SK-N-DZ (cell line): ENCODE measurements at places on chromosomes 7 and 10.

- DNase-seq = no peak
These were observed 285.5 kb downstream of the CCDC3 start for GRCh38 chr10:12716042-12716441.

DNA sequence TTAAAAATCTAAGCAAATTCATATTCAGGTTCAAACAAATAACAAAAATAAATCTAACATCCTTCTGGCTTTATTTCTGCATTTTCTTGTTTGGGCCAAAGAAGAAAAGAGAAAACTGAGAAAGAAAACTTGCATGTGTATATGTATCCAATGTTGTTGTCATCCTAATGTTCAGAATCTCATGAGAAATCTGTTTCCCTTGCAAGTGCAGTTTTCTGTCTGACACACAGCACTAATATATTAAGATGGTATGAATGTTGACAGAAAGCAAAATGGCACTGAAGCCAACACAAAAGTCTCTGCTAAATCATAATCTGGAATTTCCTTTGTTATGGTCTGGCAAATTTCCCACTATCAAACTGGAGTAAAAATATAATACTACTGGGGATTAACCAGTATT, 235.9 kb downstream of the HGF start:
- no peak for DNase-seq

DNA sequence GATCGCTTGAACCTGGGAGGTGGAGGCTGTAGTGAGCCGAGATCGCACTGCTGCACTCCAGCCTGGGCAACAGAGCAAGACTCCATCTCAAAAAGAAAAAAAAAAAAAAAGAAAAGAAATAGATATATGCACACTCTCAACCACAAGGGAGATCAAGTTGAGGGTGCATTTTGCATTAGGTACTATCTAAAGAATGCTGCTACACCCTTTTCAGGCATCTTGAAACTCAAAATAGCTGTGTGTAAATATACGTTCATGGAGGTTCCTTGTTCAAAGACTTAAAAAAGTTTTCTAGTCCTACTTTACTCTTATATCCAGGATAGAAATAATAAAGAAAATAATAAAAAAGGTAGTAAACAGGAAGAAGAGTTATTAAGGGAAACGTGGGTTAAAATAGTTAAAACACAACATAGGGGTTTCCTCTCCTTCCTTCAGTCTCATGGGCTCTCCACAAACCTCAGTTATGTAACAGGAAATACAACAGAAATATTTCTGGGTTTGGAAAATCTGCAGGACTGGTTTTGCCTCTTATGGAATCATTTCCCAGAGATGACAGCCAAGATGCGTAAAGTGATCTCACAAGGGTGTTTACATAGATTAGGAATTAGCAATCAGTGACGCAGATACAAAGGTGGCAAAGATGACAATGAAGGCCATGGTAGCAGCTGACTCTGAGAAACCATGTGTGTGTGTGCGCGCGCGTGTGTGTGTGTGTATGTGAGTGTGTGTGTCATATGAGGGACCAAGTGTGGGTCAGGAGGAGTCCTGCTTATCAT, 15.1 kb downstream of the STEAP4 start:
- no peak for DNase-seq

GRCh38 chr7:73864981-73865711, 4.2 kb downstream of the TMEM270 start:
- DNase-seq = no peak

DNA sequence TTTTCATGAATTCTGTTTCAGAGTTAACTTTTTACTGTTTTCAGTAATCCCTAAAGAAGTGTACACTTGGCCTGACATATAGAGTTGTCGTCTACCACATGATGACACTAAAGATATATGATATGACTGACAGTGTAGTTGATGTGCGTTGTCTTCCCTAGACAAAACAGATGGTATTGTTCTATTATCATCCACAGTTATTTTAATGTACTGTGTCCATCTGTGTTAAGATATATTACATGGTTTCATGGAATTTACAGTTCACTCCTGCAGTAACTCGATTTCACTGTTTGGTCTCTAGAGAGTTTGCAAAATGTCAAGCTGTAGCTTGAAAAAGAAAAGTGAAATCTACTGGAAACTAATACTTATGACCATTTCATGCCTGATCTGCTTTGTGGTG, 18.1 kb downstream of the FOXP2 start:
- DNase-seq = no peak

GRCh38 chr10:85524001-85524666, 842.5 kb downstream of the GRID1 start:
- DNase-seq = no peak

DNA sequence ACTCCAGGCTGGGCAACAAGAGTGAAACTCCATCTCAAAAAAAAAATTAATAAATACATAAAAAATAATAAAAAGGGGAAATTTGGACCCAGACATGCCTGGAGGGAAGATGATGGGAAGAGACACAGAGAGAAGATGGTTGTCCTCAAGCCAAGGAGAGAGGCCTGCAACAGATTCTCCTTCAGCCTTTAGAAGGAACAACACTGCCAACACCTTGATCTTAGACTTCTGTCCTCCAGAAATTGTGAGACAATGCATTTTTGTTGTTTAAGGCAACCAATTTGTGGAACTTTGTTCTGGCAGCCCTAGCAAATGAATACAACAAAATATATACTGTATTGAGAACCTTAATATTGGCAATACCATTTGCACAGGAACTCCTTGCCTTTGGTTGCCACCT, 180.3 kb upstream of the TNS3 start:
- DNase-seq = no peak

GRCh38 chr10:101092881-101093354, 31.1 kb downstream of the KAZALD1 start:
- DNase-seq = no peak

DNA sequence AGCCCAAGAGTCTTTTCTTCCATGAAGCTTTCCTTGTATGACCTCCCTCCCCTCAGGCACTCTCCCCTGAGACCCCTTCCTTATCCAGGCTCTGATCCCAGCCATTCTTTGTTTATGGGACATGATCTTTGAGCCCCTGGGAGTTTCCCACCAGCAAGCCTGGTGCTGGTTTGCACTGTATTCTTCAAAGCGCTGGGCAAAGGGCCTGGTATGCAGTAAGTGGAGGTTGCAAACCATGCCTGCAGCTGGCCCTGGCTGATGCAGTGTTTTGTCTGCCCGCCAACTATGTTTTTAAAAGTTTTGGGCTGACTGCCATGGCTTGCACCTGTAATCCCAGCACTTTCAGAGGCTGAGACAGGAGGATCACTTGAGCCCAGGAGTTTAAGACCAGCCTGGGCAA, 6.8 kb upstream of the NODAL start:
- no peak for DNase-seq

DNA sequence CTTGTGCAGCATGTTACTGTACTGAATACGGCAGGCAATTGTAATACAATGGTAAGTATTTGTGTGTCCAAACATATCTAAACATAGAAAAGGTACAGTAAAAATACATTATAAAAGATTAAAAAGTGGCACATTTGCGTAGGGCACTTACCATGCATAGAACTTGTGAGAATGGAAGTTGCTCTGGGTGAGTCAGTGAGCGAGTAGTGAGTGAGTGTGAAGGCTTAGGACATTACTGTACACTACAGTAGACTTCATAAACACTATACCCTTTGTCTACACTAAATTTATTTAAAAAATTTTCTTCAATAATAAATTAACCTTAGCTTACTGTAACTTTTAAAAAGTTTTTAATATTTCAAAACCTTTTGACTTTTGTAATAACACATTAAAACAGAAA, 37.5 kb downstream of the BPGM start:
- DNase-seq = no peak

- peak; percentile 20 for DNase-seq
These were observed 200.4 kb upstream of the NFE2L3 start for GRCh38 chr7:25951414-25952260.

DNA sequence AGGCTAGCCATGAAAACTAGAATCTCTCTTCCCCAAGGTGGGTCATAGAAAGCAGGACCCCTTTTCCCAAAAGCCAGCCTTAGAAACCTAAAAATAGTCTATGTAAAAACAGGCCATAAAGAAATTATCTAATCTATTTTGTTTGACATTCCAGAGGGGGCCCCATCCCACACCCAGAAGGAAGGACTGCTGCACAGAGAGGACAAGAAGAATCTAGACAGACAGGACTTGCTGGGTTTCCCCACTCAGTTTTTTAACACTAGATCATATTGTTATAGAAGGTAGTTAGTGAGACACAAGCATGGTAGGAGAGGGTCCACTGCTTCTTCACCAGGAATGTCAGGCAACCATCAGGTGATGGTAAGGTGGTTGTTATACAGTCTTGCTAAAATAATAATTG, 357.0 kb downstream of the LRRTM3 start:
- no peak for DNase-seq

DNA sequence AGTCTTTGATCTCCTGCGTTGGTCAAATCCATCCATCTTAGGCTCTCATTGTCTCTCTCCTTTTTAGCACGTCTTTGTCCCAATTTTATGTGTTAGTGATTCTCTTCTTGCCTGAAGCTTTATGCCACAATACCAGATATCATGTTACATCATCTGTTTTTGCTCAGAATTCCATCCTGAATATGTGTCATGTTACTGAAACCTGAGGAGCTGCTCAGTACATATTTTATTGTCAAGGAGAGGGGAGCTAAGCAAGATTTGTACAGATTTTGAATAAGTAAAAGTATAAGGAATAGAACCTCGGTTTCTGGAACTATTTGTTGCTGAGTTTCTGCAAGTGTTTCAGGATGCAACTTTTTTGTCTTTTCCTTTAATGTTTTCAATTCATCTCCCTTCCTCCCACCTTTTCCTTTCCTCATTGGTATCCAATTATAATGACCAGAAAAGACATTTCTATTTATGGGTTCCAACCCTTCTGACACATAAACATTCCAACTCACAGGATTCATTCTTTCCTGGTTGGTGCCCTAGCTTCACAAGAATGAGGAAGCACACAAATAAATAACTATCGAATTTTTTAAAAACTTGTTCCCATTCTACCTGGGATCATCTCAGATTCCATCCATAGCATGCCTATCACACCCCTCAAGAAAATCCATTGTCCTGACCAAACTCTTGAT, 291.8 kb downstream of the CRPPA start:
- DNase-seq = peak; percentile 47

DNA sequence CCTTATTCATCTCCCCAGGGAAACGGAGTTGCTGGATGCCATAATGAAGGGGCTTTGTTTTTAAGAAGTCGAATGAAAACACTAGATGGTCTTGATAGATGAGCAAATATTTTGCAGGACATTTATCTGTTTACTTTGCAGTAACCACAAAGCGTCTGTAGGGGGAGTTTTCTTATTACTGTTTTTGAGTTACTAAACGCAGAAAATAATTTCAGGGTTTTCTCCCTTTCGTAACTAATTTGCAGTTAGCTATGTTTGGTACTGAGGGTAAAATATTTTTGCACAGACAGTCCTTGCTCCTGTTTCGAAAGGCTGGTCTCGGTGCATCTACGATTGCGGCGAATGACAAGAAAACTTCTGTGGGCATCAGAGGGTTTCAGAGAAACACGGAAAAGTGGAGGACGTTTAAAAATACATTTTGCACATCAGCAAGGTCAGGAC, 505.6 kb upstream of the MKI67 start:
- peak; percentile 16 for DNase-seq

- DNase-seq = no peak
These were observed 466.4 kb upstream of the ZMIZ1 start for GRCh38 chr10:78602201-78602932.

DNA sequence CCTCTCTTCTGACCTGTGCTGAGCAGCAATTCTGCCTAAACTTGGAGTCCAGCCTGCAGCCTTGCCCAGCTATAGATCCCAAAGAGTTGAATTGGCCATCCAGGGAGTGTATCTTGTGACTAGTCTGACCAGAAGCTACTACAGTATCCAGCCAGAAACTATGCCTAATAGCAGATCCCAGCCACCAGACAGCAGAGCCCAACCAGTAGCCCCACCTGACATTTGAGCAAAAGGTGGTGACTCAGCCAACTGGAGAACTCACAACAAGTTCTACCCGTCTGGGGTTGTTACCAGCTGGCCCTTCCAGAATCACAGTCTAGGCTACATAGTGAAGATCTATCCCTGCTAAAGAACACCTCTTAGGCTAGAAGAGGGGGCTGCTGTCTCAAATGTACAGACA, 315.0 kb downstream of the CRPPA start:
- DNase-seq = no peak

DNA sequence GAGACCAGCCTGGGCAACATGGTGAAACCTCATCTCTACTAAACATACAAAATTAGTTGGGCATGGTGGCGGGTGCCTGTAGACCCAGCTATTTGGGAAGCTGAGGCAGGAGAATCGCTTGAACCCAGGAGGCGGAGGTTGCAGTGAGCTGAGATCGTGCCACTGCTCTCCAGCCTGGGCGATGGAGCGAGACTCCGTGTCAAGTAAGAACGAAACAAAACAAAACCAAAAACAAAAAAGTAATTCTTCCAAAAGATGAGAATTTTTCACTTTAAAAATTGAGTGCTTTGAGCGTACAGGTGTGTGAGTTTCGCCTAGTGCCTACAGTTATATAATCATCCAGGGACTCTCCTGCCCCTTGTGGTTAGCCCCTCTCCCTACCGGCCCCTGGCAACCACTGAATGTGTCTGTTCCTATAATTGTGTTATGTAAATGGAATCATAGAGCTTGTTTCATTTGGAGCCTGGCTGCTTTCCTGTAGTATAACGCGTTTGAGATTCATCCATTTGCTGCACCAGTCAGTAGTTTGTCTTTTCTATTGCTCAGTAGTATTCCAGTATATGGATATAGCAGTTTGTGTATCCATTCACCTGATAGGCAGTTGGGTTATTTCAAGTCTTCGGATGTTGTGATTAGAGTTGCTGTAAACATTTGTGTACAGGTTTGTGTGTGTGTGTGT, 80.0 kb downstream of the RBM33 start:
- peak; percentile 21 for DNase-seq

DNA sequence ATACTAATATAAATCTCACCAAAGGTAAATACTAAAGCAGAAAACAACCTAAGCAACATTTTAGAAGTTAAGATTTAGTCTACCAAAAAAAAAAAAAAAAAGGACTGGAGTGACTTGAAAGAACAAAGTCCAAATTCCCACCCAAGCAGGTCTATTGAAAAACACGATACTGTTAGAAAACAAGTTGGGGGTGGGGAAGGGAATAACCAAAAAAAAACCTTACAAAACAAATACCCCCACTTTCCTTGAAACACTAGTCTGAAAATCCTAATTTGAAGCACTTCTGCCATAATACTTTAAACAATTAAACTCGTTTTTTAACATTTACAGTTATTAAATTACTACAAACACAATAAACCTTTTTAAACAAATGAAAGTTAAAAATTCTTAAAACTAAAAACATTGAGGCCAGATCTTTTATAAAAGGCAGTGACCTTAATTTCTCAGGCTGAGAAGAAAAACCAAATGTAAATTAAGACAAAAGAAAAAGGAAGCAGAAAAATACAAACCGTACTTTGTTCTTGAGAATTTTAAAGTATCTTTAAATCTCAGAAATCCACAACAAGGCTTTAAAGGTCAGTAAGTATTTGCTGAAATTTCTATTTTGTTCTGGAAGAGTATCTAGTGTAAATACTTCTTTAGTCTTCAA, 135.1 kb downstream of the NRBF2 start:
- peak; percentile 23 for DNase-seq

- DNase-seq = no peak
These were observed 192.3 kb downstream of the EVX1 start for GRCh38 chr7:27434756-27435400.

GRCh38 chr10:84683980-84684740, 355.8 kb downstream of the CCSER2 start:
- no peak for DNase-seq

- peak; percentile 72 for DNase-seq
These were observed 2.9 kb upstream of the MYOZ1 start for GRCh38 chr10:73644015-73644743.

- no peak for DNase-seq
These were observed 73.0 kb upstream of the CABCOCO1 start for GRCh38 chr10:61589547-61590243.

- no peak for DNase-seq
These were observed 86.7 kb upstream of the AGK start for GRCh38 chr7:141464551-141464950.

GRCh38 chr7:130721486-130722277, 12.3 kb downstream of the KLF14 start:
- peak; percentile 66 for DNase-seq
